Progenitor cell of endocrine pancreas (in vitro differentiated cells): ENCODE measurements at places on chromosomes 7 and 10. TPM values are rescaled to one million over a fixed set of nuclear protein-coding genes. Genes with fewer than 3 reads are reported as not detected.

- peak; percentile 22 for DNase-seq
These were observed 771 bp downstream of the PHYHIPL start for GRCh38 chr10:59177031-59177797.

The GTF2IRD1 gene
- 52.6 and 60.7 TPM in 2 replicates for total RNA-seq

GRCh38 chr7:83267141-83267631, 104.5 kb upstream of the PCLO start:
- no peak for DNase-seq

- no peak for DNase-seq
These were observed at the start of gene CYP3A5 for GRCh38 chr7:99679400-99680191. CYP3A5 (minus strand) TSS chr7:99679996; CDS start chr7:99679896, 100 bp downstream.

The OR2A25 gene
- not detected in 2 replicates for total RNA-seq

GRCh38 chr10:52068485-52068884, 245.6 kb upstream of the DKK1 start:
- DNase-seq, result no peak

- DNase-seq, result no peak
These were observed 64.4 kb upstream of the EBF3 start for GRCh38 chr10:130028465-130028819.

The AGAP4 gene
- 41.1 and 47.4 TPM in 2 replicates for total RNA-seq

- no peak for DNase-seq
These were observed 1011.4 kb upstream of the C7orf33 start for GRCh38 chr7:147579148-147579547.

GRCh38 chr10:108014902-108015177, 850.3 kb upstream of the SORCS1 start:
- DNase-seq, result no peak

The THSD7A gene
- 4.7 and 8.1 TPM in 2 replicates for total RNA-seq

- DNase-seq, result no peak
These were observed 21.7 kb upstream of the TSGA13 start for GRCh38 chr7:130708001-130708400.

DNA sequence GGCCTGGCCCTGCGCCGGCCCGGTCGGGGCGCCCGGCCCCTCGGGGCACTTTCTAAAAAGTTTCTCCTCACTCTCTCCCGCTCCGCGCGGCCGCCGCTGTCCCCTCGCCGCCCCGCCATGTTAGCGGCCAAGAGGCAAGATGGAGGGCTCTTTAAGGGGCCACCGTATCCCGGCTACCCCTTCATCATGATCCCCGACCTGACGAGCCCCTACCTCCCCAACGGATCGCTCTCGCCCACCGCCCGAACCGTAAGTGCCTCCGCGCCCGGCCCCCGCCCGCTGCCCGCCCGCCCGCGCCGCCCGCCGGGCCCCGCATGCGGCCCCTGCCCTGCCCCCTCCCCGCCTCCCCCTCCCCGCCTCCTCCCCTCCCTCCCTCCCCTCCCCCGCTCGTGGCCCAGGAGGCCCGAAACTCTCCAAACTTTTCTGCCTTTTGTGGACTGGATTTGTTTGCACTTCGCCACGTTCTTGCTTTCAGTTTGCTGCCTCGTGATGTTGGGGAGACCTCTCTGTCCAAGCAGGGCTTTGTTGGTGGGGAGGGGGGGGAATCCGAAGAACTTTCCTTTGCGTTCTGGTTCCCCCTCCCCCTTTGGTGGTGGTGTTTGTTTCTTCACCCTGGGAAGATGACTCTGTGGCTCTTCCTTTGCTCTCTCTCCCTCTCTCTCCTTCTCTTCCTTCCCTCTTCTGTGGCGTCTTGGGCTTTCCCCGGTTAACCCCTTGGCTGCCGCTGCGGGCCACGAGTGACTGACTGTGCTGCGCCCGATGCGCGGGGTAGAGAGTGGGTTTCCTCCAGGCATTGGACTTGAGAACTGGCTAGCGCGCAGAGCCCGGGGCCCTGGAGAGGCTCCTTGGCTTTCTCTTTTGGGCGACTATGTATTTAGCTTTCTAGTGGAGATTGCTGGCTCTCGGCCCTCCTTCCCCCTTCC, 1.6 kb downstream of the TCF7L2 start:
- DNase-seq, result peak; percentile 37

- DNase-seq, result no peak
These were observed 131.4 kb downstream of the PAXIP1 start for GRCh38 chr7:154871507-154871906.

The CNNM2 gene
- total RNA-seq, result 12.5 and 14.5 TPM in 2 replicates

GRCh38 chr10:95540514-95541052, 20.6 kb downstream of the SORBS1 start:
- DNase-seq, result no peak

- no peak for DNase-seq
These were observed 264.9 kb downstream of the EXOC4 start for GRCh38 chr7:133517766-133518165.

DNA sequence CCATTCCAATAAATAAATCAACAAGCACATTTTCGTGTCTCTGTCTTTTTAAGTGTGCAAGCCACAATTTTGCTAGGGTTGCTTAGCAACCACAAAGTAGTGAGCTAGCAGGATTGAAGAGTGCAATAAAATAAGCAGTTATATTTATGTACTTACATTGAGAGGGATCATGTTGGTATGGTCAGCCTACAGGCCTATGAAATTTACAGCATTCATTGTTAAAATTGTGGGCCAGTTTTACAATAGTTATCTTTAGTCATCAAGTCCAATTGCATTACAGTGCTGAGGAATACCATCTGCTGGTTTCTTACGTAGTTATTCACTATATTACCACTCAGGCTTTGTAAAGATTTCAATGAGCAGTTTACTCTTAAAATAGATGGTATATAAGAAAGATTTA, 192.5 kb upstream of the POT1 start:
- DNase-seq, result no peak

- no peak for DNase-seq
These were observed 46.0 kb downstream of the HELLS start for GRCh38 chr10:94591461-94592205.

The LBX1 gene
- not detected in 2 replicates for total RNA-seq
